ENCODE measurements at places on chromosomes 2 and 18.

DNA sequence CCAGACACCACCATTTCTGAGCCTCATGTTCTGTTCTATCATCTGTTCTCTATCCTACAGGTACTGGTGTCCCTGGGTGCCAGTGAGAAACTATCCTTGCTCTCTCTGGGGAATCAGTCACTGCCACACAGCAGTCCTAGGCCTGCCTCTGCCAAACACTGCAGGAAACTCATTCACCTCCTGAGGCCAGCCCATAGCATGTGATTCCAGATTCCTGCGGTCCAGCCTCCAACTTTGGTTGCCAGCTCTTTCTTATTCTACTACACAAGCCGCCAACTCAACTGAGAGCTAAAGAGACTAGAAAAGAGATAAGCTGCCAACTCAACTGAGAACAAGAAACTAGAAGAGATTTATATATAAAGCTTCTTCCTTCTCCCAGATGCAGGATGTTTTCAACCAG is 8.8 kb upstream of the TTLL4 start:
- DNase-seq, result peak; percentile 27

DNA sequence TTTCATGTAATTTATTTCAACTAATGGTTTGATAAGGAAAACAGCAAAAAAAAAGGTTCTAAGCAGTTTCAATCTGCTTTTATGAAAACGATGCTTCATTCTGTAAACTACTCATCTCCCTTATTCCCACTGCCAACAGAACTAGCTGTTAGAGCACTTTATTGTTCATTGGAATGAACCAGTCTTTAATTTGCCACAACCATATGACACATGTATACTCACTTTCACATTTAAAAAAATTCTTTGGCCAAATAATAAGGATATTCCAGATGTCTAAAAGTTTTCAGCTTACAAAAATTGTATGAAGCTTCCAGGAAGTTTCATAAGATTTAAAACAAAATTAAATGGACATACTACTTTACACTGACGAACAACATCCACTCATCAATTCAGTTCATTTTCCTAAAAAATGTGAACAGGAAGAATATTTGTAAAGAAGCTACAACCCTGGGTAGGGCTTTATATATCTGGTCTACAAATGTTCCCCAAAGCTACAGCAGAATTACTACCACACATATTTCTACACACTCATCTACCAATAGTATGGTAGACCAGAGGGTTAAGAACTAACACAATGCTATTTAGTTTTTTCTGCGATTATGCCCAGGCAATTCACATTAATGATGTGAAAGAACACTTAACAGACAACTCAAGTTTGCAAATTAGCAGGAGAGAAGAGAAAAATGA is 37.7 kb downstream of the ZNF521 start:
- no peak for DNase-seq

DNA sequence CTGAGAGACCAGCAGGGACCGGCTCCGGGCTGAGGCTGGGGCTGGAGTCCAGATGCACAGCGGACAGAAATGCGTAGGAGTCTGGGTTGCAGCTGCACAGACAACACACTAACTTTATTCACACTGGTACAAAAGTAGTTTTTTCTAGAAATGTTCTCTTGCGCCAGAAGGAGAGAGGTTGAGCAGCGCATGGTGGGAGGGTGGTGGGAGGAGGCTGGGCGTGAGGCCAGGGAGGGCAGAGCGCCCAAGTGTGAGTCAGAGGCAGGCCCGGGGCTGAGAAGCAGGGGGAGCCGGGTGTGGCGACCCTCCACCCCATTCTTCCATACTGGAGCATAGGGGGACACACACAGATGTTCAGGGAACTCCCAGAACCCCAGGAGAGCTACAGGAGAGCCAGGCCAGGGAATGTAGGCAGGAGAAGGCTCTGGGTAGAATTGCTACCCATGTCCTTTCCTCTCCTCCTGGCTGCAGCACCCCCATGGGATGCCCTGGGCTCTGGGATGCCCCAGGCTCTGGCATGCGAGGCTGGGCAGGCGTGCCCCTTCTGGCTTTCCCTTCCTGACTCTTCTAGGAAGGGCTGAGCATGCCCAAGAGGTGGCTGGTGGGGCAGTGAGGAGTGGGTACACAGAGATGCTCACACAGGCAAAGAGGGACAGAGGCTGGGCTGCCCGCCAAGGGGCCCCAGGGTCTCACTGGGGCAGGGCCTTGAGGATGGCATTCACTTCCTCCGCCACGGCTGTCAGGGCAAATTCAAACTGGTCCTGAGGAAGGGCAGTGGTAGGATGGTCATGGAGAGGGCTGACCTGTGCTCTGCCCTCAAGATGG is 10.6 kb downstream of the DNAJB2 start:
- peak; percentile 82 for DNase-seq

DNA sequence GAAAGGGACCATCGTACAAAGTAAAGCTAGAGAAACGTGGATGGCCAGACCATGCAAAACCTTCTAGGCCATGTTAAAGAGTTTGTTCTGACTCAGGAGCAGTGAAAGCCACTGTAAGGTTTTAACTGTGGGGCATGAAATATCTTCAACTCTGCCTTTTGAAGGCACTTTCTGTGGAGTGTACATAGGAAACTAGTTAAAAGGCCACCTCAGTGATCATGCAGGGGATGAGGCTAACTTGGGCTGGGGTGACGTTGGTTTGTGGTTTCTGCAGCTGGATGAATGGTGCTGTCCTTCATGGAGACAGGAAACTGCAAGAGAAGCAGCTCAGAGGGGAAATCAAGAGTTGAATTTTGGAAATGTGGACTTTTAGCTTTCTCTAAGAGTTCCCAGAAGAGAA is 190.7 kb downstream of the CDCA7 start:
- DNase-seq, result no peak

- no peak for DNase-seq
Measured at GRCh38 chr2:65487404-65487803, 55.0 kb upstream of the SPRED2 start.

DNA sequence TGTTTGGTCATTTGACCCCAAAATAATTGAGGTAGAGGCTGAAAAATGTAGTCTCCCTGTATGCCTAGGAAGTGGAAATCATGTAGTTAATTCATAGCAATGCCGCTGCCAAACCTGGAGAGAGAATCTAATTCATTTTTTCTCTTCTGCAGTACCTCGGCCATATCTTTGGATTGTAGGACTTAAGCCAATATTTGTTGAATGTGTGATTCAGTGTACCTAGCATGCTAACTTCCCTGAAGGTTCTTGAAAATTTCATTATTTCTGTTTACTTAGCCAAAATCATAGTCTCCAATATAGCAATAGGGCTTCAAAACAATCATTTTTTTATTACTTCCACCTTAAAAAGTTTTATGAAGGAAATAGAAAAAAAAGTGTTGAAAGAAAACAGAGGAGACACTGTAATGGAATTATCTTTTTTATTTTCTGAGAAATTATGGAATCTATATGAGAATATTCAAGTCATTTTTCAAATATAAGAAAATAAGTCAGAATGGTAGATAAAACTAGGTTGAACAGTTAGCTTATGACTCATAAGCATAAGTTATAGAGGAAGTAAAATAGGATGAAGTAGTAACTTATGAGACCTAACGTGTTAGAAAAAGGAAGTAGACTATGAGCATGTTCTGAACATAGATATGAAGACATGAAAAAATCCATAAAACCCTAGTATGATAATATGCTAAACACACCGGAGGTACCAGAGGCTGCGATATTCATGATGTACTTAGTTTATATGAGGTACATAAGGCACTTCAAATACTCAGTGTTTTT is 35.2 kb upstream of the CDH19 start:
- DNase-seq, result no peak

DNA sequence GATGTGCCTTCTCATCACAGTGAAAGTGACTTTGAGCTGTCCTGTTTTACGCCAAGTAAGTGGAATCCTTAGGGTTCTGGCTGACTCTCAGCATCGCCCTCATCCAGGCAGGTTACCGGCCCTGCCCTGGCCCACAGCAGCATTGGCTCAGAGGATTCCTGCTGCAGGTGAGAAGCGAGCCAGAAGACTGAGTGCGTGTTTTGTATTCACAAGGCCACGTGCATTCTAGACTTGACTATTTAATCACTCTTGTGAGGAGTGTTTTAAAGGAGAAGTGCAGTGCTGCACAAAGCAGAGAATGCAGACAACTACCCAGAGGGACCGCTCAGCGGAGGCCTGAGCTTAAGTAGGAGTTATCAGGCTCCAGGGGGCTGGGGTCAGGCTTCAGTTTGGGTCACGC is 48.3 kb downstream of the LAMA3 start:
- no peak for DNase-seq

DNA sequence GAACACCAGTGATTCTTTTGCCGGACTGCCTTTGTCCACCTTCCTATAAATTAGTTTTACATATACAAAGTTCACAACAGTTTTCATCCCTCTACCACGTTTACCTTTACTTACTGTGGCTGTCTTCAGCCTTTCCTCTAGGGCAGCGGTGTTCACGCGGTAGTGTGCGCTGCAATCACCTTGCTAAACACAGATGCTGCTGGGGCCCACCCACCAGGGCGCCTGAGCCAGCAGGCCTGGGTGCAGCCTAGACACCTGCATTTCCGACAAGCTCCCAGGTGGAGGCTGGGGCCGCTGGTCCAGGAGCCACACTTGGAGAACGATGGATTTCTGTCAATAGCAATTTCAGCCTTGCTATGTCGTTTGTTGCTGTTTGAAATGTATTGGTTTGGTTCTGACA is 83.1 kb downstream of the NDUFA10 start:
- DNase-seq, result no peak

DNA sequence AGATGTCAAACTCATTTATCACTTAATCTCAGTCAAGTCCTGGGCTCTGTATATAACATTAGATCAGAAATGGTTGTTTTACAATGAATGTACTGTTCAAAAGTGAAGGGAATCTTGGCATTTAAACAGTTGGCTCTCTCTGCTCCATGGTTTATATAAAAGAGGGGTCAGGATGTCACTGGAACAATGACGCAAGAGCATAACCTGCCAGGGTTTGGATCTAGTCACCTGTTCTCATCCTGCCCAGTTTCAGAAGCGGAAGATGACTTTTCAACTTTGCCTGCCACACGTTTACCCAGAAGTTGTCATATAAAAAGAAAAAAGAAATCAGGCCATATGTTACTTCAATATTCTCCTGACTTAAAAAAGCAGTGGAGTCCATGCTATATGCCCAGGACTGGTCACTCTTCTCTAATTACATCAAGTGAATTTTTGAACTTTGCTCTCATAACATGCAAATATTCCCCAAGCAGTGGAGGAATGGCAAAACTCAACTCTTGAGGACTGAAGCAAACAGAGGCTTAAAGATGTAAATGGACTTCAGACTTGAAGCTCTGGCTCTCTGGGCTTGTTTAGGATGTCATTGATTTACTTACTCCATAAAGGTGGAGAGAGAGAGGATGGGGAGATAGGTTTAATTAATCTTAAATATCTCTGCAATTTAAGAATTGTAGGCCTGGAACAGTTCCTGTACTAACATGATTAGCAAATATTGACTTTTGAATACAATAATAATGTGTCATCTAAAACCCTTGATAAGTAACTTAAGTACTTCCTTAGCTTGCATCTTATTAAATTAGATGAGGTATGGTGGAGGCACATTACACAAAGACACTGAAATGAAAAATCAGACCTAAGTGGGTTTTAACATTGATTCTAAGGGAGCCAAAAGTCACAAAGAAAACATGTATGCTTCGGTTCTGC is 58.3 kb downstream of the ETAA1 start:
- no peak for DNase-seq

GRCh38 chr2:146451972-146452371 is 1392.9 kb upstream of the ACVR2A start:
- no peak for DNase-seq

DNA sequence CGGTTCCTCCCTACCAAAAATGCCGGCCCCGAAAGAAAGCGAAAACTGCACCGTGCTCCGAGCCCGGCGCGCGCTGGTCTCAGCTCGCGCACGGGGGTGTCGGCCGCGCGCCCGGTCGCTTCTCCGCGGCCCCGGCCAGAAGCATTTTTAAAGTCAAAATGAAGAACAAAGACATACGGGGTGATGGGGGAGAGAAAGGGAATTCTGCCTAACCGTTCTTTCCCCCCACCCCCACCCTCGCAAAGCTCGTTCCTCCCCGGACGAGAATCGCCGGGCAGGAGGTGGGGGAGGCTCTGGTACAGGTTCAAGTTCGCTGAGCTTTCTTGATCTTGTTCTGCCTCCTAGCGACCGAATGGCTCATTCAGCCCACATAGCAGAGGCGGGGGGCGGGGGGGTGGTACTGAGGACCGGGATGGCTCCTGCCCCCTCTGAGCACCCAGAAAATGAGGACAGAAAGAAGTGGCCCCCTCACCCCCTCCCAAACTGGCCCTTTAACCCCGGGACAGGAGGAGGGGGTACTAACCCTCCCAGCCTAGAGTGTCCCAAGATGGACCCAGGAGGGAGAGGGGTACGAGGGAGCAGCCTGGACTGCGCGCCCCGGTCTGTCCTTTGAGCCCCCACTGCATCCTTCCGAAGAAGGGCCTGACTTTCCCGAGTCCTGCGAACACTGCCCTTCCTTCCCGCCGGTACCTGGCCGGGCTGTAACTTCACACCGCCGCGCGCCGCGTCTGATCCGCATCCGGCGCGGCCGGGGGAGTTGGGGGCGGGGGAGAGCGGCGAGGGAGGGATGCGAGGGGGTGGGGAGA is 3.1 kb downstream of the BCL11A start:
- DNase-seq, result no peak

DNA sequence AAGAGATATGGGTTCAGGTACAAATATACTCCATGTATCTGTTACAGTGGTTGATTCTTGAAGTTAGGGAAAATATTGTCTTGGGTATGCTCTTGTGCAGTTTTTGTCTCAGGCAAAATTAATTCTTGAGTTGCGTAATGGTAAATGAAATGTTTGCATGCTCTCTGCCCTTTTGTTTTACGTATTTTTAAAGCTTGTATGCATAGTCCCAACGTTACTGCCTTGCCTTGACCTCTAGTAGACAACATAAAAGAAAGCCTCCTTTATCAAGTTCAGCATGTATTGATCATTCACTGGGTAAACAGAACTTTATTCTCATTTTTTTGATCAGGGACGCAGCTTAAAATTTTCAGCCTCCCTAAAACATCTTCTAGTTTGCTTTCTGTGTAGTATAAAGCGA is 283.1 kb downstream of the THSD7B start:
- no peak for DNase-seq

DNA sequence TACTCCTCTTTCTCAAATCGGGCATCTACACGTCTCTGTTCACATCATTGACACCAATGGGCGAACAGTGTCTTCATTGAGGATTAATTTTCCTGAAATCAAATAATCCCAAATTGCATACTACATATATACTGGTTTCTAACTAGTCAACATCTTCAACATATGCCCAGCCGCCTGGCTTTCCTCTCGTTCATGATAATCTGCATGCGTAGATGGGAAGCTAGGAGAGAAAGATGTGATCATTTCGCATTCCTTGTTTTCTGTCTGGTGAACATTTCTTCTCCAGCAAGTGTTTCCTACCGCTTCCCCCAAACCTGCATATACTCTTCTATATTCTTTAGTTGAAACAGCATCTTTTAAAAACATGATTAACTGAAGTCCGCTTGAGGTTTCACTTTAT is 7.4 kb downstream of the TWIST2 start:
- no peak for DNase-seq

- no peak for DNase-seq
Measured at GRCh38 chr2:2719015-2719414, 387.9 kb upstream of the MYT1L start.

Data from hypothalamus (tissue), 51 donors.